ENCODE measurements at places on chromosomes 12 and 14.

GRCh38 chr12:105504286-105504685, 173.8 kb downstream of the C12orf75 start:
- no peak for DNase-seq

GRCh38 chr12:117059156-117059555, 40.1 kb downstream of the TESC start:
- DNase-seq, result no peak

DNA sequence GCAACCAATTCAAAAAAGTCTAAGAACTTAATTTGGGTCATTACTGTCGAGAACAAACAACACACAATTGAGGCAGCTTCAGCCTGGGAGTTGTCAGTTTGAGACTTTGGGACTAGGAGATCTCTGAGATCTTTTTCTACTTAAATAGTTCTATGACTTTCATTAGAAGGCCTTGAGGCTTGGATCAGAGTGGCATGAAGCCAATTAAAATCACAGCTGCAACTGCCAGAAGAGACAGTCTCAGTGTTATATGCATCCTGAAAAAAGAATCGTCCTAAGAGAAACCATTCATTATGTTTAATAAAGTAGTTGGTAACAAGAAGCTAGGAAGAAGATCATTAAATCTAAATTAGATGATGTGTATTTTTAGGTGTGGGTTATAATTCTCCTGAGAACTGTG, 170.8 kb upstream of the RASSF8 start:
- DNase-seq, result no peak

GRCh38 chr12:117439531-117440001, 78.1 kb upstream of the NOS1 start:
- no peak for DNase-seq

DNA sequence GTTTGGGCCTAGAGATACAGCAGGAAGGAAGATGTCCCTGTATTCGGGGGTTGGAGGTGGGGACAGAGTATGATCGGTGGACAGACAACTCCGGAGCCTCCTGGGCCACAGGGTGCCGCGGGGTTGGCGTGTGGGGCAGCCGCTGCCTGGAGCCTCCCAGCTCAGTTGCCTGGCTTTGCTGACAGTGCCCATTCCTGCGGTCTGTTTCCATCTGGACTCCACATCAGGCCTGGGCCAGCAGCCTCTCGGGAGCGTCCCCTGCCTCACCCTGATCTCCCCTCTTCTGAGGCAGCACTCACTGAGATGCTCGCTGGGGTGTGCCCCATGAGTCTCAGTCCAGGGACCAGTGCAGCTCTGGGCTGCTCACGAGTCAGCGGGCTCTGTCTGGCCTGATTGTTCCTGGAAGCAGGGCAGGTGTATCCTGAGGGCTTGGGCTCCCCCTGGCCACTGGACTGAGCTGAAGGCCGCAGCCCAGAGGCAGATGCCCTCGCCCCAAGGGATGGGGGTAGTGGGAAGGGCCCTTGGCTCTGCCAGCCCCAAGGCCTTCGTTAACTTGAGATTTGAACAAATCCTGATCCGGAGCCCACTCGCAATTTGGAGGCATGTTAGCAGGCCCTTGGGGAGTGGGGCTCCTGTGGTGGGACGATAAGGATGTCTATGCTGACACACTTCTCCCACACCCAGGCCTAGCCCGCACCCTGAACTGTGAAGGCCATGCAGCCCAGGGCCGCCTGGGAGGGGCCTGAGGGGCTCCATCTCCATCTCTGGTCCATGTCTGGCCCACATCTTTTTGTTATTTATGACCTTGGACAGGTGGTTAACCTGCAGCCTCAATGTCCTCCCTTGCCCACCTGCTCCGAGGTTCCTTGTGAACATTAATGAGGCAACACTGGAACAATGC, 7.5 kb downstream of the HIP1R start:
- no peak for DNase-seq

DNA sequence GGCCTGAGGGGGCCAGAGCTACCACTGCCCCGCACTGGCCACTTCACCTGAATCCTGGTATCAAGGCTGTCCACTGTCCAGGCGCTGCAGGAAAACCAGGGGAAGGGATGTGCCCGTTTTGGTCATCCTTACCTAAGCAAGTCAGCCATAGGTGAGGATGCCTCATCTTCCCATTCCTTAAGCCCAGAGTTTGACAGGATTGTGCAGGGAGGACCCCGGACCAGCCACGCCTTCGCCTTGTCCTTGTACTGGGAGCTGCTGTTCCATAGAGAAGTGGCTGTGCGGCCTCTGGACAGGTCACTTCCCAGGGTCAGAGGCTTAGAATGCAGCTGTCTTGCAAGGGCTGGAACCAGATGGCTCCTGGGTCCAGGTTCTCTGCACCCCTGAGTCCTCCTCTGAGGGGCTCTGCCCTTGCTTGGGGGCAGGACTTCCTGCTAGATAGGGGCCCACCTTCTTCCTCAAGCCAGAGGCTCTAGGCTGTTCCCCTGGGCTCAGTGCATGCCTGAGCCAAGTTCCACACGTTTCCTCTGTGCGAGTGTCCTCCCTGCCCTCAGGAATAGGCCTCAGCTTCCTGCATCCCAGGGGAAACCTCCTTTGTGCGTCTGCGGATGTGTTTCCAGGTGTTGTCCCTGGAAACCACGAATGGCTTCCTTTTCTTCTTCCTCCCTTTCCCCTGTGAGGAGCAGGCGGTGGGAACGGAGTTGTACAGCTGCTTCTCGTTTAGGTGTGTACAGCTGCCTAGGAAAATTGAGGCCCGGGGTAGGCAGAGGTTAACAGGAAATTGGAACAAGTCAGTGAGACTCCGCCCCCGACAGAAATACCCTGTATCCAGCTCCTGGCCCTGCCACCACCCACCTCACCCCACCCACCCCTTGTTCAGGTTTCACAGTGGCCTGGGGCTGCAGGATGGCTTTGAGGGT, 54.3 kb upstream of the RIN3 start:
- DNase-seq, result peak; percentile 36

GRCh38 chr12:28870839-28871440, 278.1 kb upstream of the FAR2 start:
- no peak for DNase-seq

DNA sequence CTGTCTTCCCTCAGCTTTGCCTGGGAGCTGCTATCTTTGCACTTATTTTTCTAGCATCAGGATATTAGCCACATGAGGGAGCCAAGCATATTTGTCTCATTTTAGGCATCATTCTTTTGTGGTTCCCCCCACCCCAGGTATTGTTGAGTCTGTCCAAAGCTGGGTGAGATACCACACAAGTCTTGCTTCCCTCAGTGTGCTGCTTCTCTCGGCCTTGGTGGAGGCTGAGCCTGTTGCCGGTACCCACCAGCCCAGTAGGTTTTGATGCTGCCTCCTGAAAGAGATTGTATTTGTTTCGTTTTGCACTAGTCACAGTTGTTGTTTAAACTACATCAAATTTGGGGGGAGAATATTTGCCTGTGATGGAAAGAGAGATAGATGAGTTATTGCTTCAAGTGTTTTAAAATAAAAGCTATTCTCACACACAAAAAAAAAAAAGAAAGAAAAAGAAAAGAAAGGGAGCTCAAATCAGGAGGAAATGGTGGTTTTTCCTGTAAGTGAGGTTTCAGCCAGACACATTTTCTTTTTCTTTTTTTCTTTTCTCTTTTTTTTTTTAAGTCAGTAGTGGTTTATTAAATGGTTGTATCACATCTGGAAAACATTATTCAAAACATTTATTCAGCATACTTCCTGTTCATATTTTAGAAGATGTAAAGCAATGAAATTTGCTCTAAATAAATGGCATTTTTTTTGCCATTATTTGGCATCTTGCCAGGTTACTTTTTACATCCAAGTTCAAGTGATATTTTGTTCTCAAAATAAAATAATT, 58.5 kb downstream of the SLC4A8 start:
- no peak for DNase-seq

DNA sequence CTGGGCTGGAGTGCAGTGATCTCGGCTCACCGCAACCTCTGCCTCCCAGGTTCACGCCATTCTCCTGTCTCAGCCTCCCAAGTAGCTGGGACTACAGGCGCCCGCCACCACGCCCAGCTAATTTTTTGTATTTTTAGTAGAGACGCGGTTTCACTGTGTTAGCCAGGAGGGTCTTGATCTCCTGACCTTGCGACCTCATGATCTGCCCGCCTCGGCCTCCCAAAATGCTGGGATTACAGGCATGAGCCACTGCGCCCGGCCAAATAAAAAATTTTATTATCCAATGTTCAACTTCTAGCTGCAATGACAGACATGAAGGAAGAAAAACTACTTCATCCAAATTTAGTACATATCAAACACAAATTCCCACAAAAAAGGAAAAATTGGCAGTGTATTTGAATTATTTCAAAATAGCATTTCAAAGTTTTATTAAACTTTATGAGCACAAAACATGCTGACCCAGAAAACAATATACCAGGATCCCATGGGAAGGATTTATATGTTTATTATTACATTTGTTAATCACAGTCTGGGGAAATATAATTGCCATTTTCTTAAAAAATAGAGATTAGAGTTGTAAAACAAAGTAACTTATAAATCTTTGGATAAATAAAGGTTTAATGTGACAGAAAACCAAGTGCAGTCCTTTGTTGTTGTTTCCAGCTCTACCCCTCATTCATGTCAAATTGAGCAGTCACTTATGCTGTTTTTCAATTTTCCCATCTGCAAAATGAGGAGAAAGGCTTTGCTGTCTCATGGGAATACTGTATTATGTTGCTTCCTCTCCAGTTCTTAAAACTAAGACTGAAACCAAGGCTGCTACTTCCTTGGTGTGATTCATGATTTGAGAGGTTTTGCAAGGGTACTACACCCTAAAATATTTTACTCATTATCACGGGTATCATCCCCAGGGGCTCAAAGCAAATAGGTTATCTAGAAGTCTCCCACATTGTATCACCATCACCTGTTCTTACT, 155.2 kb upstream of the AVPR1A start:
- no peak for DNase-seq
